Activated T-cell treated with anti-CD3 and anti-CD28 coated beads, Interleukin-2, amount 50 U/mL, for 72 hours (primary cell): ENCODE measurements at places on chromosomes 4 and X.

GRCh38 chr4:102614801-102615200, 113.6 kb downstream of the NFKB1 start:
- DNase-seq, result no peak

GRCh38 chrX:55907968-55908607, 190.5 kb downstream of the RRAGB start:
- DNase-seq, result peak; percentile 43

DNA sequence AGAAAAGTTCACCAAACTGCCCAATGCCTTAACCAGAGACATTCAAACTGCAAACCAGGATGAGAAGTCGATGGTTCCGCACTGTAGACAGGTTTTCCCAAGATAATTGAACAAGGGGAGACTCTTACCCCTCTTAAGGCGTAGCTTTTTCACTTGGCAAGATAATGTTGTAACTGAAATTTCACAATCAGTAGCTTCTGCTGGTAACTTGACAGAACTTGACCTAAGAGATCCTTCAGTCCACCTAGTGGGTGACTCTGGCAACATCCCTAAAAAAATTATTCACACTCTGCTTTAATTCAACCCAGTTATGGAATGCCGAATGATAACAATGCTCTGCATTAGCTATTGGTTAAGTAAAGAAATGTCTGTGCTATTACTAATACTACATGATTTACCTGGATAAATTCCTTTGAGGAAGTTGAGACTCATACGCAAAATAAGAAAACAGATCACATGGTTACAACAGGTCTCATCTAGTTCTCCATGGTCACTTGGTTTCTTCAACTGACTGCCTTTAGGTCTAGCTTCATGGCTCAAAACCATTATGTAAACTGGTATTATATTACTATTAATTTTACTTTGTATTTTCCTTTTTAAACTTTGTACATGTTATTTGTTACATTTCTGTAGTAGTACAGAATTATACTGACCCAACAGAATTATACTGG, 9.1 kb downstream of the ELF2 start:
- no peak for DNase-seq

GRCh38 chrX:112761242-112762207, 79.1 kb downstream of the AMOT start:
- no peak for DNase-seq

GRCh38 chr4:109419679-109420078, 13.9 kb upstream of the SEC24B start:
- no peak for DNase-seq

DNA sequence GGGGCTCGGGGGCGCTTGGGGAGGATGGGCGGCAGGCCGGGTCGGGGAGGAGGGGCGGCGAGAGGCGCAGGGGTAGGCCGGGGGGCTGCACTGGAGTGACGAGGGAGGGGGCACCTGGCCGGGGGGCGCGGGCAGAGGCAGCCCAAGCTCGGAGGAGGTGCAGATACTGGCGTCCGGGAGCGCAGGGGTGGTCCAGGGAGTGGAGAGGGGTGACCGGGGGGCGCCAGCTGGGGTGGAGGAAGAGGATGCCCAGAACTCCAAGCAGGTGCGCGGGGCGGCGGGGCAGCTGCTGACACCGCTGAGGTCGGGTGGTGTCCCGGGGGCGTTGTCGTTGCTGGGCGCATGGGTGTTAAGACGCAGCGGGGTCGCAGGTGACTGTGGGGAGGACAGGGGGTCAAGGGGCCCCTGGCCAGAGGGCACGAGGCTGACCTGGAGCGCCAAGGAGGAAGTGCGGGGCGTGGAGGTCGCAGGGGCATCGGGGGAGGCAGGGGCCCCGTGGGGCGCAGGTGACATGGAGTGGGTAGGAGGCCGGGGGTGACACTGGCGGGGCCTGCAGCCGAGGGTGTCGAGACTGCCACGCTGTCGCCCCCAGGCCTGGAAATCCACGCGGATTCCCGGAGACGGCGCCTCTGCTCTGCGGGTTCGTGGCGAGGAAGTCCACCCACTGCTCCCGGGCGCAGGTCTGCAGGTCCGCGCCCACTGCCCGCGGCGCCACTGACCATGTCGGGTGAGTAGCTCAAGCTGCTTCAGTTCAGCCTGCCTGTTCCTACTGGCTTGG, 928 bp downstream of the GYG2 start:
- no peak for DNase-seq

DNA sequence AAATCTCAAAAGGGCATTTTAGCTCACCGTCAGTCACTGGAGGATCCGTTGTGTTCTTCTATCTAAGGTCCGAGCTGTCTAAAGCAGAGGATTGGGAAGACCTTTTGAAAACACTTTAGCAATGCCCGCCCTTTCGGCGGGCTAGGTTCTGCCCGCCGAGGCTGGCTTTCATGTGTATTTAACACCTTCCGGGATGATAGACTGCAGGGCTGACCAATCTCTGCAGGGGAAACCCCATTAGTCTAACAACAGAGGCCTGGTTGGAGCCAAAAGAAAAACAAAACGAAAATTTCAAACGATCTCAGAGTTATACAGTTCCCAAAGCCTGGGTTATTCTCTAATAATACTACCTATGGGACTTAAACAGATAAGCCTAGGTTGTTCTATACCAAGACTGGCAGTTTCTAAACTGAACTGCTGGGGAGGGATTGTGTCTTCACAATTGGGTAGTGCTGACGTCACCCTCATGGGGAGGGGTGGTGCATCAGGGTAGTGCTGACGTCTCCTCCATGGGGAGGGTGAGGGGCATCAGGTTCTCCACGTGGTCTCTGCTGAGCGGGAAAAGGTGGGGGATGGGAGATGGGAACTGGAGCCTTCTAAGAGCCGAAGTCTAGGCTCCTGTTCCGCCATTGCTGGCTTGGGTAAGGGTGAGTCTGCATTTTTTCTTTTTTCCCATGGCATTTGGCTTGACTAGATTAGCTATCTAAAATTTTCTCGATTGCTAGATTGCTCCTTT, 14.8 kb upstream of the CUL4B start:
- DNase-seq, result no peak

- DNase-seq, result no peak
Measured at GRCh38 chrX:118534716-118535493, 39.3 kb downstream of the DOCK11 start.

- no peak for DNase-seq
Measured at GRCh38 chr4:76265631-76266218, 14.2 kb downstream of the FAM47E start.

GRCh38 chr4:148030193-148030873, 298.4 kb downstream of the ARHGAP10 start:
- no peak for DNase-seq

- DNase-seq, result no peak
Measured at GRCh38 chr4:111930659-111931058, 214.6 kb upstream of the FAM241A start.

DNA sequence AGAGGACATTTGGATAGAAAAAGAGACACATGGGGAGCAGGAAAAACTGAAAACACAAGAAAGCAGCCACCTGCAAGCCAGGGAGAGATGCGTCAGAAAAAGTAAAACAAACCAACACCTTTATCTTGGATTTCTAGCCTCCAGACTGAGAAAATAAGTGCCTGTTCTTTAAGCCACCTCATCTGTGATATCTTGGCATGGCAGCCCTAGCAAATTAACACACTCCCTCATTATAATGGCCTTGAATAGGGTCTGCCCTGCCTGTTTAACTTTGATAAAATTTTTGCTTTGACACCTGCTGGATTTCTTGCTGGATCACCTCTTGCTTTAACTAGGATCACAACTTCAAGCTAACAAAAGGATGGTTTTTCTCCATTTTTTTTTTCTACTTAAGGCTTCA, 1892.0 kb upstream of the IGFBP7 start:
- DNase-seq, result no peak

DNA sequence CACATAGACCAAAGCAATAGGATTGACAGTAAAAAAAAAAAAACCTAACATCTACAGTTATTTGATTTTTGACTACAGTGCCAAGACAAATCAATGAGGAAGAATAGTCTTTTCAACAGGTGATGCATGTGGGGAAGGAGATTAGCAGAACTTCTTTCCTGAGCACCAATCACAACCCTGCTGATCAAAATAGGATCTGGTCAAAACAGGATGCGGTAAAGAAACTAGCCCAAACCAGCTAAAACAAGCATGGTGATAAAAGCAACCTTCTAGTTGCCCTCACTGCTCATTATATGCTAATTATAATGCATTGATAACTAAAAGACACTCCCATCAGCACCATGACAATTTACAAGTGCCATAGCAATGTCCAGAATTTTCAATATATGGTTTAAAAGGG, 667.5 kb downstream of the GRXCR1 start:
- DNase-seq, result no peak

DNA sequence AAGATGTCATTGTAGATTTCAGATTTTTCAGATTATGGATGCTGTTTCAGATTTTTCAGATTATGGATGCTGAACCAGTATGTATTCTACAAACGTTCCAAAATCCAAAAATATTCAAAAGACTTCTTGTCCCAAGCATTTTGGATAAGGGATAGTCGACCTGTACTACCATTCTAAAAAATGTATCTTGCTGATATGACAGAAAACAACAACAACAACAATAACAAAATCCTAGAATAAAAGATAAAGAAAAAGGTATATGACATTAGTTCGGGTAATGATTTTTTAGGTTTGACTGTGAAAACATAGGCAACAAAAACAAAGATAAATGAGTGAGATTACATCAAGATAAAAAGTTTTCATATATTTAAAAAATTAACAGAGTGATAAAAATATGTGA, 122.1 kb downstream of the GABRA2 start:
- no peak for DNase-seq

GRCh38 chr4:113499166-113499565, 262.4 kb downstream of the CAMK2D start:
- DNase-seq, result no peak

DNA sequence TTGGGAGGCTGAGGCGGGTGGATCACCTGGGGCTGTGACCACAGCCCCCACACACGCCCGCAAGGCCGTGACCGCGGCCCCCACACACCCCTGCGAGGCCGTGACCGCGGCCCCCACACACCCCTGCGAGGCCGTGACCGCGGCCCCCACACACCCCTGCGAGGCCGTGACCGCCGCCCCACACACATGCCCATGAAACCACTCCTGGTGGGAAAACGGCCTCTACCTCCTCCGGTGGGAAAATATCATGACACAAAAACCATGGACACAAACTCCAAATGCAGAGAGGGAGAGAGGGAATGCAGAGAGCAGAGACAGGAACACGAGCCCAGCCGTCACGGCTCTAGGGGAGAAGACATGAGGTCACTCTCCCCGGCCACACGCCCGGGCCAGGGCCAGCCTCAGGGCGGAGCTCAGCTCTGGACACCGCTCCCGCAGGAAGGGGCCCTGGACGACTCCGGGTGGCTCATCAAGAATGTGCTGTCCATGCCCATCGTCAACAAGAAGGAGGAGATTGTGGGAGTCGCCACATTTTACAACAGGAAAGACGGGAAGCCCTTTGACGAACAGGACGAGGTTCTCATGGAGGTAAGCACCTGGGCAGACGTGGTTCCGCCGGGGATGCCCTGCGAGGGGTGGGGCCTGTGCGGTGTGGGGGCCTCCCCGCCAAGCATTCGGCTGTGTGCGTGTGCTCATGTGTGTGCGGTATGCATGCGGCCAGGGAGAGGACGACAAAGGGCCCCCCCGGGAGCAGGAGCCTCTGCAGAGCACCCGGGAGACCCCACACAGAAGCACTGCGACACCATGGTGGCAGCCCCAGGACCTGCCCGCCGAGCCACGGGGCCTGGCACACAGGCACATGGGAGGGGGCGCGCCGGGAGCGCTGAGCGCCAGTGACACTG, 17.4 kb downstream of the ATP5ME start:
- no peak for DNase-seq

GRCh38 chr4:123510221-123510620, 113.6 kb downstream of the SPRY1 start:
- no peak for DNase-seq

GRCh38 chrX:3293251-3293650, 53.2 kb downstream of the MXRA5 start:
- DNase-seq, result no peak

DNA sequence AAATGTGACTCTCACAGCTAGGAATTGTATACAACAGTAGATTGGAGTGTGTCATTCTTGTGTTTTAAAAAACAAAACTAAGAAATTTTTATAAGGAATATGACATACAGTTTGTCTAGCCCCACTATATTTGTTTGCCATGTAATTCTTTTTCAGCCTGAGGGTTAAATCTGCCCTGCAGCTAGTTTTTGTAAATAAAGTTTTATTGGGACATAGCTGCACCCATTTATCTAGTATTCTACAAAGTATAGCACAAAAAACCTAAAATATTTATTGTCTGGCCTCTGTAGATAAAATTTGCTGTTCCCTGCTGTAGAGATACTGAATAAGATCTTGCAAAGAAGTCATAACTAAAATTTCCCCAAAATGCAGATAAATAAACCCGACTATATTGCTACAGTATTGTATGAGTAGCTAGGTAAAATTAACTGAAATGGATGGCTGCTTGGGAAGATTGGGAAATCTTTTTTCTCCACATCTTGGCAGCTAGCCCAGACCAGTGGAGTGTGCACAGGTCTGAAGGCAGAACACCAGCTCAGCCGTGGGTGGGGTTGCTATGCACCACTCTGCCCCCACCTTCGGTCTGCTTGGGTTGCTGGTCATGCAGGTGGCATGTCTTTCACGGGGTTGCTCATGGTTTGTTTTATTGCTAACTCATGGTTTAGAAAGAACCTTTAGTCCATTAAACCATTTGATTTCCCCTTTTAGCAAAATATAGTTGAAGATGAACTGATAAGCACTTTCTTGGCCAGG, 127.9 kb downstream of the KLHL8 start:
- DNase-seq, result no peak

DNA sequence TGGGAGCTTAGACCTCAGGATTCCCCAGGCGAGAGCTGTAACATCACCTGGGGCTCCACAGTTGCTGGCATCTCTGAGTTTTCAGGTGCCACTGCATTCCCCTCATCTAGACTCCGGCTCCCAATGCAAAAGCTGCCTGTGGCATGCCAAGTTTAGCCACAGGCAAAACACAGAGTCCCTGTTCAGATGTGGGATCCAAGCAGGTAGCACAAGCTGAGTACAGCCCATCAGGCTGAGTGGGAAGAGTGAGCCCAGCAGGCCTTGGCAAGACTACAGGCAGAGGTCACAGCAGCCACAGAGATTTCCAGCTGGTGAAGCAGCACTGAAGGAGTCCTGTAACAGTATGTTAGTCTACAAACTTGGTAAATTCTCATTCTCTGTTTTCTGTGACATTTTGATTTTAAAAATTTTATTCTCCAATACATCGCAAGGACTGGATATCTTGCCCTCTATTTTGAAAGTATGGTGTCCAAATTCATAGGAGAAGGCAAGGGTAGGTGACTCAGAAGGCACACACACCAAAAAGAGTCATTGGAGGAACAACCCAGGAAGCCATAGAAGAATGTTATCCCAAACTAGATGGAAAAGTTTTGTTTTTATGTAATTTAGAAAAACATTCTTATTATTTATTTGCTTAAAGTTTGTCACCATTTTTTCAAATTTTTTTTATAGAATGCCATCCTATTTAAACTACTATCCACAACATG, 13.6 kb upstream of the CXCL2 start:
- no peak for DNase-seq

DNA sequence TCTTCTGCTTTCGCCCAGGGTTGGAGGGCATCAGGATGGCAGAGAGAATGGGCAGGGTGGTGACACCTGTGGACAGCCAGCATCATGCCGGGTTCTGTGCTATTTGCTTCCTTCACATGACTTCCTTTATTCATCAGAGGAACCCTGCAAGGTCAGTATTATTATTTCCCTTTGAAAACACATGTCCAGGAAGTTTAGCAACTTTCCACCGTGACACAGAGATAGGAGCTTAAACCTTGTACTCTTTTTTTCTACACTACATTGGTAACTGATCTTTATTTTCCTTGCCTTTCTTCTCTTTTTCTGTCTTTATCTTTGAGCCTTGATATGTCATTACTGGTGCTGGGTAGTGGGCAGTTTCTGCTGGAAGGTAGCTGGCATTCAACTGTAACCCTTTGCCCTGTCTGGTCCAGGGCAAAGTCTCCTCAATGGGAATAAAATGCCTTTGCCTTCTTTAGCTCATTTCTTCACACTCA, 5.0 kb upstream of the MGST2 start:
- no peak for DNase-seq
